ENCODE measurements at places on chromosomes 12 and 14.

DNA sequence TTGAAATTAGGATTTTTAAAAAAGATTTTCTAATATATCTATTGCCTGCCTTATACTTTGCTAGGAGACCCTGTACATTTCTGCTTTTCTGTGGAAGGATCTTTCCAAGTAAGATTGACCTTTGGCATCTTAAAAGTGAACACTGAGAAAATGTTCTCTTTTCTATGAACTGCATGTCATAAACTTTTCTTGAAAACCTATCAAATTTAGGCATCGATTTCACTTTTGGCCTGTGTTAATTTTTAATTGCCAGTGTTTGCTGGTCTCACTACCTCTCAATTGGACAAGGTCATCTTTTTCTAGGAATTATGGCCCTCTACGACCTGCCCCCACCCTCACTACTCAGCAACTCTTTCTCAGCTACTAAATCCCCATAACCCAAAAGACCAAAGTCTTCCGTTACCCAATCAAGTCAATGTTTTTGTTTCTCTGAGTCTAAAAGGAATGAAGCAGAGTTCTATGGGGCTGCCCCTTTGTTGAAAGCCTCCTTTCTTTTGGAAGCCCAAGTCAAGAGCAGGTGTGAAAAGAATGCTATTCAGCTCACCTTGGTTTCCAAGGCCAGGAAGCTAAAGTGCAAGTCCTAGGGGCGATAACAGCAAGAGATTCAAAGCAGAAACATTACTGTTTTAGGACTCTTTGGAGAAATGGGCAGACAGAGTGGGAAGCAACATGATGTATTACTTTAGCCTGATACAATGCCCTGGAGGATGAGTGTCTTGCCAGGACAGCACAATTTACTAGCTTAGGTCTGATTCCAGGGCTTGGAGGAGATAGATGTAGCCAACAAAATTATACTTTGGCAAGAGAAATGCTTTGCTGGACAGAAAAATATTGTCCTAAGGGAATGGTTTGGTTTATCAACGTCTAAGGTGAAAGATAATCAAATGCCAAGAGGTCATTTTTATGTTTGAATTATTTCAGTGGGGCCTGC is 55.0 kb downstream of the IGF1 start:
- no peak for DNase-seq

DNA sequence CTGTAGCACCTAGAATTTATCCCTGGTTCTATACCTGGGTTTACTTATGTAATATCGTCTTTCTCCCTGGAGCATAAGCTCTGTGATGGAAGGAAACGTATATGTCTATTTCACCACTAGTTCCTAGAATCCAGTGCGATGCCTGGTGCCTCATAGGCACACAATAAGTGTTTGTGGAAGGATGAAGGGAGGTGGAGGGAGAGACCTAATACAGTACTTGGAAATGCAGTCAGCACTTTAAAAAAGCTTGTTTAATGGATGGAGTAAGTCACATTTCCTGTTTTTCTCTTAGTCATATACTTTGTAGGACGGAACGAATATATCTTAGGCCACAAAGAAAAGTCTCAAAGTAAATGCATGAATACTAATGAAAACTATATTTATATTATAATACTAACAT is 186.5 kb upstream of the HMGA2 start:
- DNase-seq: no peak

DNA sequence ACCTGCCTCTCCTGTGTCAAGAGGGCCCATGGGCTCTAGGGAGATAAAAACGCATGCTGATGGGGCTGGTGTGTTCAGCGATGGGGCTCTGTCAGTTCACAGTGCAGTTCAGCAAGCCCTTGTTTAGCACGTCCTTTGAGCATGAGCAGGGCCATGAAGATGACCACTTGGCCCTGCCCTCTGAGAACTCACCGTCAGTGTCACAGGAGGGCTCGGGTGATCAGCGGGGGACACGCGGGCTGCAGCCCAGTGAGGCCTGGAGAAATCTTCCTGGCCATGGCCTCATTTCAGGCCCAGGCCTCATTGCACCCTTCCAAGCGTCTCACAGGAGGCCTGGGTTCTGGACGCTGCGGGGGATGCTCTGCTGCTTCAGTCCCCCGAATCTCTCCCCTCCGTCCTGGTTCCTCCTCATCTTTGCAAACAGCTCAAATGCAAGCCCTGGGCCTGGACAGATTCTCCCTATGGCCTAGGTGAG is 181.6 kb downstream of the ADGRD1 start:
- DNase-seq: no peak

- DNase-seq: no peak
These were observed 40.6 kb downstream of the ANO2 start for GRCh38 chr12:5904441-5904840.

DNA sequence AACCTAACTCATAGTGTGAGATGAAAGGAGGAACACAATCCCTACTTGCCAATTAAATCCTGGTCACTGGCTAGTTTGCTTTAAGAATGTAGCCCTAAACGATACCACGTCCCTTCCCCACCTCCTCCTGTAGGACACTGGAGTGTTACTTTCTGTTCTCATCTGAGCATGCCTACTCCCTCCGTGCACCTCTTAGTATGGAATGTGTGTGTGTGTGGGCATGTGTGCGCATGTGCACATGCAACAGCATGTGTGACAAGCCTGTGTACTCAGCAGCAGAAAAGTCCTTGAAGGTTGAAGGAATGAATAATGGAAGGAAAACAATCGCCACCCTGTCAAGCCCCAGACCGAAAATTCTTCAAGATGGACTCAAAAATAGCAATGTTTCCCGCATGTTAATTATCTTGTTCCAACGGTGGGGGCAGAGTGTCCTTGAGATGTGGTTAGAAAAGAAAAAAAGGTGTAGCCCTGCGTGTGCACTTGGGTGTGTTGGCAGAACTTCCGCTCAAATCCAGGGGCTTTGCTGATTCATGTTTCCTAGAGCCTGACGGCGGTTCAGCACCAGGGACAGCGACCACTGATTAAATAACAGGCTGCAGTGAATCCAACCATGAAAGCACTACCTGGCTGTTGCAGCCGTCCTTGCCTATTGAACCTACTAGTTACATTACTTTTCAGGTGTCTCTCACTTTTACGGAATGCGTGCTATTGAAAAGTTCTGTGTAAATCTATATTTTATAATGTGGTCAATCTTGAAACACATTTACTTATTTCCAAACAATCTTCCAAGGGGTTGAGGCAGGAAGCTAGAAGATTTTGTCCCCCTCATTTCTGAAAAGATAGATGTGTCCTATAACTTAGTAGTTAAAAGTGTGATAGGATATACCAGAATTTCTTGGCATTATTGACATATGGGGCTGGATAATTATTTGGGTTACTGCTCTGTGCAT is 79.8 kb downstream of the SRRM4 start:
- peak; percentile 31 for DNase-seq

- DNase-seq: peak; percentile 95
These were observed 124.3 kb downstream of the FOXN3 start for GRCh38 chr14:89292579-89293313.

DNA sequence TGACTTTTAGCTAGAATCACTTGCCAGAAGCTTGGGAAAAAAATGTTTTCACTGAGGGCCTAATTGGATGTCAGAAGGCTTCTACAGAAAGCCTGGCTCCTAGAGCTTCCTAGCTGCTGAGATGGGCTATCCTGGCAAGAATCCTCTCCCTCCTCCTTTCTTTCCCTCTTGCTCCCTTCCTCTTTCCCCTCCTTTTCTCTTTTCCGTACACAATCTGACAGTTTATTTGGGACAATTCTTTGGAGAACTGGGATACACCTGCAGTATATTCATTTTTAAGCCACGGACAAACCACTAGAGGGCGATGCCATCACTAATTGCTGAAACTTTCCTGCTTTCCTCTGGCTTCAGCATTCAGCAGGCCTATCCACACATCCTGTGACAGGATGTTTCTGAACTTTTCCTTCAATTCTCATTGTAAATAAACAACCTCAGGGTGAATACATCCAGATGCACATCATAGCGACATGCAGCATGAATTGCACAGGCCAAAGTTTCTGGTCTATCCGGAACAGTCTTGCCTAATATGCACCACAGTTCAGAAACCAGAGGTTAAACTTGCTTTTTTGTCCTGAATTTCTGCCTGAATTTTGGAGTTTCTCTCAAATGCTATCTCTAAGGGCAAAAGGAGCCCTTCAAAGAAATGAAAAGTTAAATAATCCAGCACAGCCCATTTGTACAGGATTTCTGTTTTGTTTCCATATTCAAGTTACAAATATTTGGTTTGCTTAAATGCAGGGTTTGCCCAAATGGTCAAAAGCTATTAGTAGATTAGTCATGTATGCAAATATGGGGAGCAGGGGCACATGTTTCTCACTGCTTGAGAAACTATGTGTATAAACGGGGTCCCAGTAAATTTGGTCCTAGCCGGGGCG is 142.8 kb downstream of the PAWR start:
- DNase-seq: peak; percentile 36

GRCh38 chr14:30854492-30854891 is 19.9 kb upstream of the COCH start:
- no peak for DNase-seq

DNA sequence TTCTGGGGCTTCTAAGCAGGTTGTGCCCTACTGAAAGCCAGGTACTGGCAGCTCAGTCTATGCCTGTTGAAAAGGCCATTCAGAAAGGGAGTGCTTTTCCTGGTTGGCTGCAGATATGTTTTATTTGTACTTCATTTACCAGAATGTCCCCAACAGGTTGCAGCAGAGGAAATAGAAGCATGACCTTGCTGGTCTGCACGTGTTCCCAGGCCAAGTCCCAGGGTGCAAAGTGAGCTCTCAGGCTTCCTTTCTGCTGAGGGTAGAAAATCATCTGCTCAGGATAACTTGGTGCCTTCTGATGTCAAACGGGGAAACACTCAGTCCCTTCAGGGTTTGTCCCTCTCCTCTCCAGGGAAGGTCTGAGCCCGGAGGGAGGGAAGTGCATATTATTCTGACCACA is 356.4 kb downstream of the BCL11B start:
- no peak for DNase-seq

DNA sequence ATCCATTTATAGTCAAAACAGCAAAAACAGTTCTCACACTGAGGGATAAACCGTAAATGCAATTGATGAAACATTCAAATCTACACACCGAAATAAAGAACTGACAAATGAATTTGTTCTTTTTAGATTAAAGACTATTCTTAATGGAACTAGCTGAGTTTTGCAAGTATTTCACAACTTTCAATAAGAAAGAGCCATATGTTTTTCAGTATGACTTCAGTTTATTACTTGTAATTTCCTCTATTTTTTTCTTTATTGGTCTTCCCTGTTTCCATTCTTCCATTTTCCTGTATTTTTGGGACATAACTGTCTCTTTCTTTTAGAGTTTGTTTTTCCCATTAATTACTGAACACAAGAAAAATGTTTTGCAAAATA is 4.3 kb downstream of the BCAT1 start:
- DNase-seq: peak; percentile 33

DNA sequence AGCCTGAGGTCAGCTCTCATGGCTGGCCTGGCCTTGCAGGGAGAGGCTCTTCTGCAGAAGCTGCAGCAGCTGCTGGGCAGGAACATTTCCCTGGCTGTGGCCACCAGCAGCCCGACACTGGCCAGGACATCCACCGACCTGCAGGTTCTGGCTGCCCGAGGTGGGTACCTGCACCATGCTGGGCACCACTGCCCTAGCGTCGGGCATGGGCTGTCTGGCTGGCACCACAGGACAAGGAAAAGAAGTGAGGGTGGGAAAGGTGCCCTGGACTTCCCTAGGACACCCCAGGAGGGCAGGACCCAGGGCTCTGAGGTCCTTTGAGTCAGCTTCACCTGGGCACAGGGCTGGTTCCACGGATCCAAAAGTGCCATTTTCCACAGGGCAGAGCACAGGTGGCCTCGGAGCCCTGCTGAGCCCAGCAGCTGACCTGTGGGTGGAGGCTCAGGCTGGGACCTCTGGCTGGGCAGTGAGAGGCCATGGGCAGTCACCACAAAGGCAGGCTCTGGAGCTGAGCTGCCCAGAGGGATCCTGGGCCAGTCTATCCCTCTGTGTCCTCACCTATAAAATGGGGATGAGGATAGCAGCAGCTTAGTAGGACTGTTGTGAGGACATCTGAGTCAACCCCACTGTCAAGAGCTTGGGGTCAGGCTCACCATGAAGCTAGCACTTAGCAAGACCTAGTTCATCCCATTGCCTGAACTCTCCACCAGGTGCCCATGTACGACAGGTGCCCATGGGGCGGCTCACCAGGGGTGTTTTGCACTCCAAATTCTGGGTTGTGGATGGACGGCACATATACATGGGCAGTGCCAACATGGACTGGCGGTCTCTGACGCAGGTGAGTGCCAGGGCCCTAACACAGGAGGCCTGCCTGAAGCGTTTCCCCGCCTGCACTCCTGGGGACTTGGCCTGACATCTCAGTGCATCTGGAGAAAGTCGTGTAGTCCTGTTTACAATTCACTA is 4.9 kb downstream of the PLD4 start:
- DNase-seq: no peak

Measured in inflammatory macrophage treated with lipopolysaccharide for 1 hour (primary cell).